CD8-positive, alpha-beta T cell (primary cell): ENCODE measurements at places on chromosomes 6 and 20.
A peak's percentile ranks its signal among the peaks of the same experiment; 100 is the strongest.

- no peak for DNase-seq
Measured at GRCh38 chr6:52233975-52234823, 10.1 kb downstream of the IL17F start.

DNA sequence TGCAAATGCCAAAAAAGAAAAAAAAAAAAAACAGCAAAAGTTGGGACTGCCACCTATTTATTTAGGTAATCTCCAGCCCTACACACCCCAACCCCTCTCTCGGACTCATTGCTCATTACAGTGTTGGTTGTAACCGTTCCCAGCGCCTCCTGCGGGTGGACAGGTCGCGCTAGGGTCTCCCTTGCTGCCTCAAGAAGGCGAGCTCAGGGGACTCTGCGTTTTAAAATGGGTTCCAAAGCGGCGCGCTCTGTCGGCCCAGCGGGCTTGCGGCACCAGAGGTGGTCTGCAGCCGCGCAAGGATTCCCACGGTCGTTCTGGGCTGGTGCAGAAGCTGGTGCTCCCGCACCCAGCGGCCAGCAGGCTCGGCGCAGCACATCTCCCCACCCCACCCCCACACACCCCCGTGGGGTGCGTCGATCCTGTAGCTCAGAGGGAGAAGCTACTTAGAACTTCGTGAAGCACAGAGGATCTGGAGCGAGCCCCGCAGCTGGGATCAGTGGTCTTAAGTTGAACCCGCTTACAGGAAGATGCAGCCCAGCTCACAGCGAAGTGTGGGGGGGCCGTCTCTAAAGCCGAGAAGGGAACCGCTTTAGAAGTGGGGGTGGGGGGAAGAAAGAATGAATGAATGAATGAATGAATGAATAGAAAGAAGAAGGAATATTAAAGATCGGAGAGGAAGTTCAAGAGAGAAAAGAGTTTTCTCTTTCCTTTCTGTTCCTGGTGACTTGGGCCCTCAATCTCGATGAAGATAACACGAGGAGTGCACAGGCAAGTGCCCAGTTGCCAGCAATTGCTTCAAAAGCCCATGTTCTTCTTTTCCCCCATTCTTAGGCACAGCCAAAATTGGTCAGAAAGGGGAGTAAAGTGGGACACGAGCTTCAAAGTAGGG, 780 bp downstream of the TFAP2A start:
- no peak for DNase-seq

DNA sequence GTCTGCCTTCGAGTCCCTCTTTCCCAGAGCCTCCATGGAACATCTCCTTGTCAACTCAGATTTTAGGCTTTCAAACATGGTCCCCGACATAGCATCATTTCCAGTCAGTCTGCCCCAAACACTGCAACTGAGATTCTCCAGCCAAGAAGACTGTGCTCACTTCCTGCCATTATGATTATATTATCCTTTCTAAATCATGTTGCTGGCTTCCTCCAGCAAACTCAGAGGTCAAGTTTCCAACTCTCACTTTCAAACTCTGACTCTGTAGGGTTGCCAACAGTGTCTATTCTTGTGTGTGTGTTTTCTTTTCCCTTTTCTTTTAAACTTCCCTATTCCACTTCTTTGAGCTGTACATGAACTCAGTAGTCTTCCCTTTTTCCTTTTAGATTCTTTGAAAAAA, 61.2 kb upstream of the TRAF3IP2 start:
- no peak for DNase-seq

GRCh38 chr6:83867527-83868161, 8.2 kb downstream of the CYB5R4 start:
- no peak for DNase-seq

DNA sequence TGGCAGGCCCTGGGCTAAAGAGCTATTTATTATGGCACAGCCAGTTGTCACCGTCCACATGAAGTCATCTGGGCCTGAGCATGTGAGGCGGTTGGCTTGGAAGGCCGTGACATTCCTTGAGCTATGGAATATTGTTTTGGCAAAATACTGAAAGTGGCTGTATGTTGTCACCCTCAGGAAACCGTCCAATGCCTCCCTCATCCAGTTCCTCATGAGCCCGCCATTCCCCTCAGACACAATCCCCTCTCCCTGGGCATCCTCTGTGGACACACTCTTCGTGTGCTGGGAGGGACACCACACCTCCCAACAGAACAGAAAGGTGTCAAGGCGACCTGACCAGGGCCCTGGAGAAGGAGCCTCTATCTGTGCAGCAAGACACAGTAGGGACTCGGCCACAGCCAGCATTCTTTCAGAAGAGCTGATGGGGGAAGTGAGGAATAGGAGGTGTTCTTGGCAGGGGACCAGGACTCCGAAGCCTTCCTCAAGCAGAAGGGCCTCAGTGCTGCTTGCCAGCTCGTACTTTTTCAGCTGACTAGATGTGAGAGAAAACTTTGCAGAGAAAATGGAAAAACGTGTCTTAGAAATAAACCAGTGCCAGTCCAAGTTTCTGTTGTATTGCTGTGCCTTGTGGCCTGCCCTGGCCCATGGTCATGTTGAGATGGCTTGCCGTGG, 120.5 kb downstream of the SOD2 start:
- DNase-seq = no peak

DNA sequence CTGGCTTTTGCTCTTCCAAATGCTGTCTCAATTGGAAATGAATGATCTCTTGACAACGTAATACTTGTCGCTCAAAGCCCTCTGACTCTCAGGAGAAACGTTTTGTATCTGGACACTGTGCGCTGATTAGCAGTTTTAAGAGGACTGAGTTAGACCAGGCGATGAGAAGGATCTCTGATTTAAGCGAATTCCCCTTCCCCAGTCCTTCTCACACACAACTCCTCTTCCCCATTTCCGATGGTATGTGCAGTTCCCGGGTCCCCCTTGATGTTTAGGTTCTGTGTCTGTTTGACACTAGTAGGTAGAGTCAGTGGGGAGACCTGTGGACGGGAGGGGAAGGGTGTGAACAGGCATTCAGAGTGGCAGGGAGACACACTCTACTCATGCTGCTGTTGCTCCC, 2.5 kb downstream of the ZDHHC14 start:
- DNase-seq = no peak

GRCh38 chr6:151497905-151498304, 4.1 kb downstream of the CCDC170 start:
- no peak for DNase-seq

DNA sequence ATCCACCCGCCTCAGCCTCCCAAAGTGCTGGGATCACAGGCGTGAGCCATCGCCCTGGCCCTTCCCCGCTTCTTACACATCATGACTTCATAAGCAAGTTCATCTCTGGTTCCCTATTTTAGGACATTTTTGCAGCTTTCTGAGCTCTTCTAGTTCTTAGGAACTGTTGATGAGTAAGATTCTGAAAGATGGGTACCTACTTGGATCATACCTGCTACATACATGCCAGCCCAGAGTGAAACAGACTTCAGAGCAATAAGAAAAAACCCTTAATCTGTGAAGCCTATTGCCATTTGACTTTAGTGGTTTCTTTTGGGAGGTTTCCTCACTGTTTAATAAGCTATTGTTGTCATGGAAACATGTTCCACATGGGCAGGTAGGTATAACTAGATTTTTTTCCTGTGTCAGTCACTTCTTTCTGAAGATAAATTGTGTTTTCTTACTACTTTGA, 27.9 kb upstream of the TMEM217 start:
- no peak for DNase-seq

- no peak for DNase-seq
Measured at GRCh38 chr6:6580225-6580856, 8.2 kb upstream of the LY86 start.

- DNase-seq = no peak
Measured at GRCh38 chr6:159020011-159020410, 20.0 kb upstream of the RSPH3 start.

DNA sequence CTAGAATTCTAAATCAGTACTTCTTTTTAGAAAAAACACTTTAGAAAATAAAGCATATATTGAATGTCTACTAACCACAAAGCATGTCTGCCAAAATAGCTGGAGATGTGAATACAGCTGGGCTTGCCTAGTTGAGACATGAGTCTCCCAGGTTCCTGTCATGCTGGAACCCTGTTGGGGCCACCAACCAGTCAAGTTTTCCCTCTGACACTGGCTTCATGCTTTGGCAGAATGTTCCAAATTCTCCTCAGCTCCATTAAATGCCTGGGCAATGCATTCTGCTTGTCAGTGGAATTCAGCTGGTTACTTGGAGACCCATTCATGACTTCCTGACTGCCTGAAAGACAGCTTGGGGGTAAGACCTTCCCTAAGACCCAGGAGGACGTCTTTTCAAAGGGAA, 87.2 kb downstream of the PRND start:
- no peak for DNase-seq

DNA sequence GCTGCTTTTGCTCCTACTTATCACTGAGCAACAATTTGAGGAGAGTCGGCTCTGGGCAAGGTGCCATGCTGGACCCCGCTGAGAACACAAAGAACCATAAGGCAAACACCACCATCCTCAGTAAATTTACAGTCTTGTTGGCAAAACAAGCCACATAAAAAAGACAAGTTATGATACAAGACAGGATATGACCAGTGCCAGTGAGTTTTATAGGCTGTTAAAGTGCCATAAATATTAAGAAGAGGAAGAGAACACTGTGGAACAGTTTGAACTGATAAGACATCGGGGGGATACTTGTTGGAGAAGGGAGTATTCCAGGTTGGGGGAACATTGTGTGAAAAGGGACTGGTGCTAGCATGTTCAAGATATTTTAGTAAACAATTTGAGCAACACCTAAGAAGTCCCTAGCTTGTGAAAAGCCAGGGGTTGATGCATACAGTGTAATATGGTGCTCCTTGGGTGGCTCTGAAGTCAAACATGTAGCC, 25.3 kb upstream of the RIPOR2 start:
- peak; percentile 41 for DNase-seq

DNA sequence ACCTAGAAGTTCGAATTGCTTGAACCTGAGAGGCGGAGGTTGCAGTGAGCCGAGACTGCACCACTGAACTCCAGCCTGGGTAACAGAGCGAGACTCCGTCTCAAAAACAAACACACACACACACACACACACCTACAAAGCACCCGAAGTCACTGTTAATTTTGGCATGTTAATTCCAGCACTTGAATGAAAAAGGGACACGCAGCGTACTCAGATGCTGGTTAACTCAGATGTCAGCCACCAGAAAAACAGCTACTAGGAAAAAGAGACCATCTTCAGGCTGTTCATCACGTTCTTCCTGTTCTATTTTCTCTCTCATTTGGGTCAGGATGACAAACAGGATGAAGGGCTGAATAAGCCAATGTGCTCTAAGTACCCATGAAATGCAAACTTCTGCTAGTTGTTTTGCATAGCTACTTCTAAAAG, 46.9 kb downstream of the BLOC1S5 start:
- no peak for DNase-seq

GRCh38 chr6:144844596-144844995, 559.5 kb downstream of the UTRN start:
- no peak for DNase-seq

- DNase-seq = no peak
Measured at GRCh38 chr20:48195121-48195870, 410.0 kb upstream of the SULF2 start.

DNA sequence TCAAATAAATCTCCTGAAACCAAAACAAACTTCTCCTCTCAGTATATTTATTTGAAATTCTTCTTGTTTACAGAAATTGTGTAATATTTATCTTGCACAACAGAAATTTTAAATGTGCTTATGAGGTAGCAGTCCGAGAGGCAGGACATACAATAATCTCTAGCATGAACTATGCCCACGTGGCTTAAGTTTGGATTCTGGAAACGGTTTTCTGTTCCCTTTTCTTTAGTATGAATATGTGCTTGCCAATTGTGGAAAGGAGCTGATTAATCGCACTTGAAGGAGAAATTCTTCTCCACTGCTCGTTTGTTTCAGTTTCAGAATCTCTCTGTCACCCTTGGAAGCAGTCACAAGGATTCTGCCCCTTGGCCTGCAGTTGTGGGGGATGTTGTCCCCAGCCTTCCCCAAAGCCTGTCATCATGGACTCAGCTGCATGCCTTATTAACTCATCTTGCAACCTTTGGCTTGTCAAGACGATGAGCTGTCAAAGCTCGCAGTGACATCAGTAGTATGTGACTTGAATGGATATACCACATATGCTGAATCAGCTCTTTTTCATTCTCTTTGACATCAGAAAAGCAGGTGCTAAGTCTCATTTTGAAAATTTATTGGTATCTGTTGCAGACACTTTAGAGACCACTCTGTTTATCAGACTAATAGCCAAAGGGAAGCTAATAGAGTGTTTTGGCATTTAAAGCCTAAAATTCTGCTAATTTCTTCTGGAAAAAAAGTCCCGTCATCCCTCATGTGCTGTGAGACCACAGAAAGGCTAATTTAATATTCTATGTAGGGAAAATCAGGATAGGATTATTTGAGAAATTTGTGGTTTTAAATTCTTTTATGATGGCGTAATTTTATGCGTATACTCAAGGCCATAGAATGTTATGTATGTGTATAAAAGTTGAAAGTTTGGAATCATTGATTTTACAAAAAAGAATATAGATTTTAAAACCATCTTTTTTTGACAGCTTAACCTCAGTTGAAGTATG, 186.8 kb downstream of the ARID1B start:
- no peak for DNase-seq

- DNase-seq = no peak
Measured at GRCh38 chr6:161359618-161359945, 85.7 kb upstream of the AGPAT4 start.

- DNase-seq = no peak
Measured at GRCh38 chr6:28789553-28790083, 134.2 kb downstream of the TRIM27 start.

- no peak for DNase-seq
Measured at GRCh38 chr20:44990425-44990824, 24.1 kb downstream of the STK4 start.

DNA sequence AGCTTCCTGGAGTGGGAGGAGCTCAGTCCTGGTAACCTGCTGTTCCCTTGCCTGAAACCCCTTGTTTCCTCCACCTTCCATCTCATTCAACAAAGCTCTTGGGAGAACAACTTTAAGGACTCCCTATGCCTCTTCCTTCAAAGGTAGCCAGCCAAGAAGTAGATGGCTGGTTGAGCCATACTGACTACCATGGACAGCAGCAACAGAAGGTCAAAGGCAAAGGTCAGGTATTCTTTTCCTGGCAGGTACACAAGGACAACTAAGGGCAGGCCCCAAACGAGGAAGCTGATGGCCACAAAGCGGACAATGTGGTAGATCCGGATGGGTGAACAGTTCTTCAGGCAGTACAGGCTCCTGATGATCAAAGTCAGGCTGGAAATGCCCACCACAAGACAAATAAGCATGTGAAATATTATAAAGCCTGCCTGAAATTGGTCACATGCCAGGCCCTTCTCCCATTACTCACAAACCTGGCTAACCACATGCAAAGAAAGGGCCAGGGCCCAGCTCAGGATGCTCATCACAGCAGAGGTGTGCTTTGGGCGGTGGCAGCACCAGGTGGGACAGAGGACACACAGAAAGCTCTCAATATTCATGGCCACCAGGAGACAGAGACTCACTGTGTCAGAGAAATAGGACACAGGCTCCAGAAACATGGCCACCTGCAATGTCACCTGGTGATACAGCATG, 21.7 kb downstream of the UBD start:
- no peak for DNase-seq

GRCh38 chr6:127291495-127291894, 24.8 kb downstream of the RNF146 start:
- no peak for DNase-seq

- DNase-seq = no peak
Measured at GRCh38 chr20:6492271-6493055, 275.0 kb upstream of the BMP2 start.
